ENCODE measurements at places on chromosomes 4 and X. TPM values are rescaled to one million over a fixed set of nuclear protein-coding genes. Genes with fewer than 3 reads are reported as not detected.

Gene MAGEA2
- total RNA-seq, result not detected

Gene GALNT7
- total RNA-seq, result 6.1 TPM

Gene CDS1
- total RNA-seq, result 1.3 TPM

Gene FAM184B
- total RNA-seq, result not detected

Gene CCKAR
- total RNA-seq, result not detected

Gene FHIP1A
- total RNA-seq, result 21.4 TPM

Gene PRR32
- not detected for total RNA-seq

Gene ADGRG4
- total RNA-seq, result not detected

Gene SATL1
- total RNA-seq, result not detected

Gene CT55
- not detected for total RNA-seq

Gene LUZP4
- not detected for total RNA-seq

Gene KLKB1
- 0.74 TPM for total RNA-seq

Gene HTR2C
- total RNA-seq, result not detected

Gene FAT1
- 59.1 TPM for total RNA-seq

Gene GBA3
- not detected for total RNA-seq

Gene TKTL2
- total RNA-seq, result not detected

Data from left ventricle myocardium inferior (tissue), 1 donor.